ENCODE measurements at places on chromosomes 4 and X.
A peak's percentile ranks its signal among the peaks of the same experiment; 100 is the strongest.

DNA sequence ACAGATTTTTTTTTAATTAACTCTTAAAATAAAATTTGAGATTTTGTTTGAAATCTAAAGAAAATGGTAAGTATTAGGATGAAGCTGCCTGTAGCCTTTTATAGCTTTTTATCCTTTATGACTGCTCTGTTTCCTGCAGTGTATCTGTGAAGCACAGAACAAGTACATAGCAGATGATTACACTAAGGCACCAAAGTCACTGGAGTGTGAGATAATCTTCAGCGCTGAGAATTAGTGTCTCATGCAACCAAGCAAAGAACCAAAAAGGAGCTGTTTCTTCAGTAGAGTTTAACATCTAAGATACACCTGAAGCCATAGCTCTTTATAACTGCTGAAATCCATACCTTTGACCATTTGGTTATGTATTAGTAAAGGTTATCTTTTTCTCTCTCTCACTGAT, 1989.8 kb upstream of the PCDH10 start:
- DNase-seq, result no peak

DNA sequence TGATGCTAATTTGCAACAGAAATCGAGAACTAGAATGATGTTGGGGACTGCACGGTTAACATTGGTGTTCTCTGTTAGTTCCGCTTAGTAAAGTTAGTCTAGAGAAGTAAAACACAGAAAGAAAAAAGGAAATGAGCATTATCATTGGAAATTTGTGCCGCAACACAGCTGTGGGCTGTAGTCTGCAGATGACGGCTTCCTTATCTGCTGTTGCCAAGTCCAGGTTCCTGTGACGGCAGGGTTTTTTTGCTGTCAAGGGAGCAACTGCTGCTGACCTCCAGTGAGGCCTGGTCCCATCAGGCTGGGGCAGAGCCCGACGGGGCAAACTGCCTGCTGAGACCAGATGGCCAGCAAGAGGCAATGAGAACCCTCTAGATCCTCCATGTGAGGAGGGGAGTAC, 38.9 kb upstream of the PHEX start:
- no peak for DNase-seq

- no peak for DNase-seq
Measured at GRCh38 chr4:141240259-141240658, 19.6 kb downstream of the ZNF330 start.

GRCh38 chr4:138449938-138450337, 207.8 kb upstream of the SLC7A11 start:
- DNase-seq, result no peak

DNA sequence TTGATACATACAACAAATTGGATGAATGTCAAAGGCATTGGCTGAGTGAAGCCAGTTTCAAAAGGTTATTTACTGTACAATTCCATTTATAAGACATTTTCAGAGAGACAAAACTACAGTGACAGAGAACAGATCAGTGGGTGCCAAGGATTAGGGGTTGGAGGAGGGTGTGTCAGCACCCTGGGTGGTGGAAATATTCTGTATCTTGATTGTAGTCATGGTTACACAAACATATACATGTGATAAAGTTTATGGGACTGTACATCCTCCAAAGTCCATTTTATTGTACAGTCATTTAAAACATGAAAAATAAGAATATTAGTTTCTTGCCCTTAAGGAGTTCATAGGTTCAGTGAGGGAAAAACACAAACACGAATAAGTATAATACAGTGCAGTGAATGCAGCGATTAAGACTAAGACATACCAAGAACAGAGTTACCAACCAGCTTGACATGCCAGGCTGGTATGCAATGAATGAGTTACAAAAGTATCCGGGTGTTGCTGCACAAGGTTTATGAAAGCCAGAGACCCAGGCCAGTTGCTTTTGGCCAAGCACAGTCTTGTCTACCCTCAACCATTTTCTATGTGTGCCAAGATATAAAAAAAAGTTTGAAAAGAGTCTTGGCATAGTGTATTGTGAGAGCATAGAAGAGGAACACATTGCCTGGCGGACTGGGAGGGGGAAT, 123.6 kb downstream of the MSL3 start:
- DNase-seq, result no peak

DNA sequence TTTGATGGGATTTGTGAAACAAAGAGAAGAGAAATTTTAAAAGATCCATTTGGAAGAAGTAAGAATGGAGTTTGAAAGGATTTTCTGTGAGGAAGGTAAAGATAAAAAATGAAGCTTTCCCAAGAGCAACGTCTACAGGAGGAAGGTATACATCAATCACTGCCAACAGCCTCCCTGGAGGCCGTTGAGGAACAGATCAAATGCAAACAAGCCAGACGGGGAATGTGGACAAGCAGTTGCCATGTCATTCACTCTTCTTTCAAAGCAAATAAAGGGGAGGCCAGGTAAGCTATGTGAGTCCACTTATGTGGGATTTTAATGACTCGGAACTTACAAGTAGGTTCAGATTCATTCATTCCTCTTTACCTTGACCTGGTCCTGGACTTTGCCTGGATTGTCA, 1020.5 kb upstream of the AGA start:
- DNase-seq, result no peak

DNA sequence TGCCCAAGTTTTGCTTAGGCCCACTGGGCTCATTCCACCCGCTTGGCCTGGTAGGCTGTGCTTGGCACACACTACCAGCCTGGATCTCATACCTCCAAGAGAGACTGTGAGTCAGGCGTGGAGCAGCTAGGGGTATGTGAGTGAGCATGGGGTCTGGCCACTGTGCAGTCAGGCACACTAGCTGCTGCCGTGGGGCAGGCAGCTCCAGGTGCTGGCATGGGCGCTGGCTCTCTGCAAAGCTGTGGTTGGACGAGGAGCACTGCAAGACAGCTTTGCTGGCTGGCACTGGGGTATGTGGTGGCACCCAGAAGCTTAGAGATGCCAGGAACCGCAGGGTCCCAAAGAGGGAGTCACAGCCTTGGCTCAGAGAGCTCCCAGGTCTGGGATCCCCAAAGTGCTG, 377.8 kb downstream of the KCTD8 start:
- DNase-seq, result no peak

DNA sequence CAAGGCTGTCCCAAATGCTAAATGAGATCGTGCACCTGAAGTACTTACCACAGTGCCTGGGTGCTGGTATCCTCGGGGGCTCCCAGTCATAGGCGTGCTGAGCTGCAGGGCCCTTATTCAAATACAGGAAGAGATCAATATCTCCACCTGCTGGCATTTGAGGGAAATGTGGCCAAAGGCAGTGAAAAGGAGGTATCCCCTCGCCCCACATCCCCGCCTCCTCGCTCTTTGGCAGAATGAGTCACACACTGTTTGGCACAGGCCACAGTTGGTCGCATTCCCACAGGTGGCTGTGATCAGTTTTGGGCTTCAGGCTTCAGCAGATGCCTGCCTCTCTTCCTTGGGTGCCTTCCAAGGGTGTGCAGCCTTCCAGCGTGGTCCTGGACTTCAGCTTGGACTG, 28.4 kb downstream of the ZNF185 start:
- no peak for DNase-seq

GRCh38 chrX:39626749-39627148, 471.0 kb downstream of the BCOR start:
- DNase-seq, result no peak

- peak; percentile 13 for DNase-seq
Measured at GRCh38 chr4:154741922-154742850, 1.6 kb upstream of the LRAT start.

DNA sequence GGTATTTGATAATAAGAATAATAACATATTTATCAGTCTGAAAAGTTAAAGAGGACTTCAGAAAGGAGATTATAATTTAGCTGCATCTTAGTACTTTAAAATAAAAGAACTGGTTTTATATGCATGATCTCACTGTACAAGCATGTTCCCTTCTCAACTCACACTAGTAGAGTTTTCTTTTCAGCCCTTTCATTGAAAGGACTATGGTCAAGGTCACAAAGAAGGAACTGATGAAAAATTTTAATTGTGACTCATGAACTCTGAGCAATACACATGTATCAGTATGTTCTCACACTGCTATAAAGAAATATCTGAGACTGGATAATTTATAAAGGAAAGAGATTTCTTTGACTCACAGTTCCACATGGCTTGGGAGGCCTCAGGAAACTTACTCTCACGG, 73.7 kb upstream of the NDST4 start:
- DNase-seq, result no peak

DNA sequence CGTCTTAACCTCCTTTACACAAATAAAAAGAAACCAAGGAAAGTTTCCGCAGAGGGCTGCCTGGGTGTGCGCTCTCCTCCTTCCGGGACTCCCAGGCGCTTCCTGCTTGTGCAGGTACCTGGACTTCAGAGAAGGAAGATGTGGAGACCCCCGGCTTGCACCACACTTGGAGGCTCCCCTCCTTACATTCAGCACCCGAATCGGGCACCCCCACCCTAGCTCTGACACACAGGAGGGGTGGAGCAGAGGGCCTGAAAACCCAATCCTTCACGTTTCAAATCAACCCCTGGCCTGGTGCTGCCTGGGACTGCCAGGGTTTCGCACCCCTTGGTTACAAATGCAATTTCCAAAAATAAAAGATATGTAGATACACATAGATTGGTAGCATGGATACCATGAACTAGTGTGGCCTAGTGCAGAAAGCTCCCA, 3.1 kb downstream of the NKX3-2 start:
- no peak for DNase-seq

- DNase-seq, result peak; percentile 18
Measured at GRCh38 chrX:20320461-20321159, 53.9 kb upstream of the RPS6KA3 start.

DNA sequence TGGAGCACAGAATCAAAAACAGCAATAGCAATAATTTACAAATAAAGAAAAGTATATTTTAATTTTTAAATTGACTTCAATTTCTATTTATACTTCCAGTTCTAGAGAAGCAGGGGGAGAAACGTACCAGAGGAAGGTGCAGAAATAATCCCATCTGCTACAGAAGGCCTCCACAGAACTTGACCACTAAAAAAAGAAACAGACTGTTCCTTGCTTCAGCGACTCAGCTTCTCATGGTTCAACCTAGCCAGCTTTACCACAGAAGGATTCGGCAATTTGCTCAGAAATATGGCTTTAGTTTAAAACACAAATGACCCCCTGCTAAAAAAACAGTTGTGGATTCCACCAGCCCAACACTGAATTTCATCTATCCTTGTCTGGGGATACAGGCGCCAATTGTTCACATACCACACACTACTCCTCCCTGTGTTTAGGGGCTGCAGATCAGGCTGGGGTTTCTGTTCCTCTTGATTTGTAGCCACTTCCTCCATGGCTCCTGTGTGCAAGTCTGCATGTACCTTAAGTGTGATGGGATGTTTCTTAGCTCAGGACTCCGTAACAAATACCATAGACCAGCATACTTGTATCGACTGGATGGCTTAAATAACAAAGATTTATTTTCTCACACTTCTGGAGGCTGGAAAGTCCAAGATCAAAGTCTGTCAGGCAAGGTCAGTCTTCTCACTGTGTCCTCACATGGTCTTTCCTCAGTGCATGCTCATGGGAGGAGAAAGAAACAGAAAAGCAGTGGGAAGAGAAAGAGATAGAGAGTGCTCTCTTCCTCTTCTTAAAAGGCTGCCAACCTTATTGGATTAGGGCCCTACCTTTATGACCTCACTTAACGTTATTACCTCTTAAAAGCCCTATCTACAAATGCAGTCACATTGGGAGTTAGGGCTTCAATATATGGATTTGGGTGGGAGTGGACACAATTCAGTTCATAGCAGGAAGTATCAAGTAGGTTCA, 79.1 kb downstream of the AMOT start:
- no peak for DNase-seq

DNA sequence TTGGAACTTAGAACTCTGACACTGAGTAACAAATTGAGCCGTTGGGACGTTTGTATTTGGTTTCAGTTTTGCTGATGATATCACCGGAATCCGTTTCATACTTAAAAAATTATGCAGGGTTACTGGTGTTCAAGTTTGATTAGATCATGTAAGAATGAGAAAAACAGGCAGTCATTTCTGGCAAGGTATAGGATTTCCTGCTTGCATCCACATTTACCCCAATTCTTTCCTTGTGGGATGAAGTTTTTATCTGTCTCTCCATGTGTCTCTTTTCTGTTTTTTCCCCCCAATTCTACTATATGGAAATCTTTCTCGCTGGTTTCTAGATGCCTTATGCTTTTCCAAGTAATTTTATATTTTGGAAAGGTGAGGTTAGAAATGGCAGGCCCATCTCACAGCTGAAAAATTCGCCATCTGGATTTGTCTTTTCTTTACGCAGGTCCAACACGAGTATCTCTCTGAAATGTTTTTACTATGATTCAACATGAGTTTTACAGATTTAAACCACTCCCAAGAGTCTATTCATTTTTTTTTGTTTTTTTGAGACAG, 197.9 kb downstream of the SHOX start:
- DNase-seq, result no peak

DNA sequence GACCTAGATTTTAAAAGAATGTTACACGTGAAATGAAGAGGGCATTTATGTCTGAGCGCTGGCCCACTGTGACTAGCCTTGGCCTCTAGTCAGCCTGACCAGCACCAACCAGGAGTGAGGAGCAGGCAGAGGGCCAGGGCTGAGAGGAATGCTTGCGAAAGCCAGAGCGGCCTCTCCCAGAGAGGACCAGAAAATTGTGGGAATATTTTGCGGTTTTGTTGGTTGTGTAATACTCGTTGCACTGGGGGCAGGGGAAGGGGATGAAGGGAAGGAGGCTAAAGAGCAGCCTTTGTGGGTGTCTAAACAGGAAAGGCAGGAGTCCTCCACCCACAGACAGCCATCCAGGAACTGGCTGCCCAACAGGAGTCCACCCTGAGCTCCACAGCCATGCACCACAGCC, 3.8 kb downstream of the GABRE start:
- DNase-seq, result no peak

GRCh38 chr4:16140879-16141249, 57.0 kb upstream of the PROM1 start:
- DNase-seq, result no peak

DNA sequence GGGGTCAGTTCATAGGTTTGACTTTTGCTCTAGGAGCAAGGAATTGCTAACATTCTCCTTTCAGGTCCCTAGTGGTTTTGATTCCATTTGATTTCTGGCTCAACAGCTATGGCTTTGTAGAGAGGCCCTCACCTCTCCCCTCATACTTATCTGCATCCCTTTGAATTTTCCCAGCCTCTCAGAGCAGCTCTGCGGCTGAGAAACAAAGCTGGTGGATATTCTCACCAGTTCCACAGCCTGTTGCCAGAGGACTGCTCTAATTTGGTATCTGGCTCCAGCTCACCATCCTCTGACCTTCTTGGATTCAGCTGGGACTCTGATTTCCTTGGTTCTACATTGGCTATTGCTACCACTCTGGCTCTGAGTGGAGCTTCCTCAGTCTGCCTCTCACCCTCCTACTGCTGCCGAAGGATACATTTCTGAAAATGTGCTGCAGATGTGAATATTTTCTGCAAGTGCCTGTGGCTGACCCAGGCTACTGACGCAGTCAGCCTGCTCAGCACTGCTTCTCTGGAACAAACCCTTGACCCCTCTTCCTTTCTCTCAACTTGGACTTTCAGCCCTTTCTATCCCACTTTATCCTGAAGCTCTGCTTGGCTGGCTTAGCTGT, 110.9 kb upstream of the ENPEP start:
- no peak for DNase-seq

DNA sequence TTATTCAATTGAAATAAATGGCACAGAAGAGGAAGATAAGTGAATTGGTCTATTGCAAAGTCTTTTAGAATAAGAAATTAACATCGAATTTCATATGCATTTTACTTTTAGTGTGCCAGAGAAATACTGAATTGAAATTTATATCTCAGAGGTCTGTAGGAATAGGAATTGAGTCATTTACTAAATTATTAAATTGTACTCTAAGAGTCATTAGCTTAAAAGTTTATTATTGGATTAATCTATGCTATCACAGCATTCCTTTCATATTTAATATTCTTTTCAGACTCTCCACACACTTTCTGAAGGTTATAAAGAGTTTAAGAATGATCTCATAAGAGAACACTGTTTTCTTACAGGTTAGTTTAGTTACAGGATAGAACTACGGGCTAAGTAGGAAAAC, 2711.5 kb downstream of the ARAP2 start:
- no peak for DNase-seq

Data from amygdala (tissue), 56 donors.